Activated naive CD4-positive, alpha-beta T cell treated with anti-CD3 and anti-CD28 coated beads, Interleukin-2, amount 50 U/mL, for 72 hours (primary cell): ENCODE measurements at places on chromosomes 3 and 15.

GRCh38 chr15:42274702-42274989 is 1.4 kb upstream of the TMEM87A start:
- no peak for DNase-seq

GRCh38 chr3:62467966-62468722 is 94.8 kb upstream of the FEZF2 start:
- DNase-seq = no peak

DNA sequence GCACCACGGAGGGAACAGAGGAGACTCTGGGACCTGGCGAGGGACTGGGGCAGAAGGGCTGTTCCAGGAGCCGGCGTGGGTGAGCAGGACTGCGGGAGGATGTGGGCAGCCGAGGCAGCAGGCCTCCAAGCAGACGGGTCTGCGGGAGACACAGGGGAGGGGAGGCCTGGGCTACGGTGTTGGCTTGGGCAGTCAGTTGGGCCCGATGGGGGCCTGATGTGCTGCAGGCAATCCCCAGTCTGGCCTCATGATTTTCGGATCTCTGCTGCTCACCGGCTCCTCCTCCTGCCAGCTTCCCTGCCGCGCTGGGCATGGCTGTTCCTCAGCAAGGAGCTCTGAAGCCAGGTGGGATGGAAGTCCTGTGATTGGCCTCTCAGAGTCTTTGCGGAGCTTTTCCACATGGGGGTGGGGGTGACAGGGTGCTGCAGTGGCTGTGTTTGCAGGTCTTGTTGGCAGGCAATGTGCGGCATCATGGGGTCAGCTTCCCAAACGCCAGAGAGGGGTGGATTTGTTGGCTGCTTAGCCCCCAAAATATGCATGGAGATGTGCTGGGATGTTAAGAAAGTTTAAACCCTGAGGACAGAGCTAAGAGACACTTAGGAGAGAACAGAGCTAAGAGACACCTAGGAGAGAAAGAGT is 19.3 kb downstream of the MINAR1 start:
- no peak for DNase-seq

- no peak for DNase-seq
These were observed 27.5 kb downstream of the CCDC12 start for GRCh38 chr3:46948830-46949671.

- DNase-seq = no peak
These were observed 669.8 kb upstream of the ARPP21 start for GRCh38 chr3:34969513-34969912.

DNA sequence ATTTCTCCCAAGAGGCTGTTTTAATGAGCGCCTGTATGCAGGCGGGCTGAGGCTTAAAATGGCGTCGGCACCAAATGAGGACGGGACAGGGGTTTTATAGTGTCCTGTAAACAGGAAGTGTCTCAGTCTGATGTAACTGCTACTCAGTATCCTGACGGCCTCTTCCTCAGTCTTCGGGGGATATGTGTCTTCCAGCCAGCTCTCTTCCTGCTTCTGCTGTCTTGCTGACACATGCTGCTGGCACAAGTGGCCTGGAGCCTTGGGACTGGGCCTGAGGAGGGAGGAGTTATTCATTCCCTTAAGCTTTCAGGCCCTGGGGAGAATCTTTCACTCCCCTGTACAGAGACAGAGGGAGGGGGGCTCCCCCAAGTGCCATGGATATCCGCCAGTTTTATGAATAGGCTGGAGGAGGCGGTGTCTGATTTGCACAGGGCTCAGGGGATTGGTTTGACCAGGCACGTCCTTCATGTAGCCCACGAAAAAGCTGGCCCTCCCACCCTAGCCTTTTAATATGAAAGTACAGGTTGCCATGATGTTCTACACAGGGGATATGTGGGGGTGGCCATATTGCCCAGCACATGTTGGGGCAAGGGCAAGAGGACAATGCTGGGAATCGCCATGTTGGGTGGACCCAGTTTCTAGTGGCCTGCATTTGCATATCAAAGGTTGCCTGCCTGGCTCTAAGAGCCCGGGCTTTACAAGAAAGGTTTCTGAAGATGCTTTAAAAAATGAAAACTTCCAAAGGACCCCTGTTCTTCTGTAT is 19.9 kb downstream of the NDUFB4 start:
- no peak for DNase-seq
